Daoy (cell line): ENCODE measurements at places on chromosomes 6 and 20. TPM values are rescaled to one million over a fixed set of nuclear protein-coding genes. Genes with fewer than 3 reads are reported as not detected.

DNA sequence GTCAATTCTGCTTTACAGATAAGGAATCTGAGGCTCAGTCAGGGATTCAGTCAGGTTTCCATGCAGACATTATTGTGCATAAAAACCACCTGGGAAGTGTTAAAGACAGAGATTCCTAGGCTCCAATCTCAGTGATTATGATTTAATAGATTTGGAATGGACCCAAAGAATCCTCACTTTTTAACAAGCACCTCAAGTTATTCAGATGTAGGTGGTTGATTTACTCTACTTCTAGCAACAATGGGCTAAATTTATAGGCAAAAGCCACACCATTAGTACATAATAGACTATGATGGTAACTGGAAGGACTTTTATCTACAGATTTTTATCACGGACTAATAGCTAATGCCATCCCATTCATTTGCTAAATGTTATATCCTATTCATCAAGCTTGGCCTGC lies 9.0 kb downstream of the ENPP1 start:
- DNase-seq = no peak

DNA sequence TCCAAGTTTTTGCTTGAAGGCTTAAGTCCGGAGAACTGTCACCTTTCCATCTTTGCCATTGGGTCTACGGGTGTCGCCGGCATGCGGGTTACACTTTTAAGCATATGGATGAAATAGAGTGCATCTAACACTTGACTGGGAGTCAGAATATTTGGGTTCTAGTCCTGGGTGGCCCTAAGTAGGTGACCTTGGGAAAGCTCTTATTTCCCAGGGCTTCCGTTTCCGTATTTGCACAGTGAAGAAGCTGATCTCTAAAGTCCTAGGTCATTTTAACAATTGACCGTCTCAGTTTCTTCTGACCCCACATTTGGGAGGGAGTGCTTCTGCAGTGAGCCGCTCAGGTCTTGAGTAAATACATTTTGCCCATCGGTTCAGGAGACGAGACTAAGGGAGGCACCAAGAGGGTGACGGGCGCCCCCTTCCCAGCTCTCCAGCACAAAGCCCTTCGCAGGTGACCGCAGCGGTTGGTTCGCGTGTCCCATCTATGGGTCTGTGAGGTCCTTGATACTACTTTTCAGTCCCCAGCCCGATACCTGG lies 651 bp upstream of the BLTP3A start:
- peak; percentile 59 for DNase-seq

DNA sequence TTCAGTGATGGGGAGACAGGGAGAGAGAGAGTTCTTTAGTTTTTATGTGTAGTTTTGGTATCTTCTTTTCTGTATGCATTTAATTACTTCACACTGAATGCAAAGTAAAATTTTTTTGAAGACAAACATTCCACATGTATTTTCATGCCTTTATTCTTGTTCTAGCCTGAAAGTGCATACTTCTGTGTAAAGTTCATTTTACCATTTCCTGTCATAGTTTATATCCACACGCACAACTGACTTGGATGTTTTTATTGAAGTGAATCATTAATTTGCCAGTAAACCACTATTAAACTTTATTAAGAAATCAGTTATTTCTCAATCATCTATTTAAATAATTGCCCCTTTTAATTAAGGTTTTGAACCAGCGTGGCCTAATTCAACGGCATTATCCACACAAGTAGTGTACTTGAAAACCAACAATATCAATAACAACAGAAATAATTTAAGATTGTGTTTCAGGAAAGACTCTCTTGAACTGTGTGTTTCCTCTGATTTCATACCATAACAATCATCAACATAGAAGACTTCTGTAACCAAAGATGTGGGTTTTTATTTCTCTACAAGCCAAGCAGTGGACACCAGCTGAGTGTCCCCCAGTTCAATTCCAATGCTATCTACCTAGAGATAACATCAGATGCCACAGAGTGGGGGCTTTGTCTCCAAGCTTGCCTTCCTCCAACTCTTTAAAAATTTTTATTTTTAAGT lies 512.7 kb upstream of the JAG1 start:
- DNase-seq = no peak

DNA sequence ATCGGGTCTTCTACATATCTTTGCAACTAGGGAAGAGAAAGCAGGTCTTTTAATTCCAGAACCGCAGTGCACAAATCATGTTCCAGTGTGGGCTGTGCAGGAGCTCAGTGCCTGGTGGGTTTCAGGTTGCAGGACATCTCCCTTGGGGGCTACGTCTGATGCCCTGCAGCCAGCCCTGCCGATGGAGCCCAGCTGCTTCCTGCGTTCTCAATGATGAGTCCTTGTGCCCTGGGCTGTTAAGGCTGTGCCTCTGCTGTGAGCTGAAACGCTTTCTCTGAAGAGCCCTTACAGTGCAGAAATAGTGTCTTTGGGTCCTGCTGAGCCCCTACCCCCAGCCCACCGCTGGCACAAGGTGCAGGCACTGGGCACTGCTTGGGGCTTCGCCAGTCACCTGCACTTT lies 192.9 kb downstream of the SYNDIG1 start:
- DNase-seq = no peak

ASXL1 gene
- 26.1 and 39.9 TPM in 2 replicates for total RNA-seq

SLC17A4 gene
- total RNA-seq = not detected in 2 replicates

MYO6 gene
- 4.6 and 7.0 TPM in 2 replicates for total RNA-seq

CASS4 gene
- total RNA-seq = 0.09 and 0.17 TPM in 2 replicates
